Activated T-cell treated with anti-CD3 and anti-CD28 coated beads for 4 hours (primary cell): ENCODE measurements at places on chromosomes 3 and 15.

DNA sequence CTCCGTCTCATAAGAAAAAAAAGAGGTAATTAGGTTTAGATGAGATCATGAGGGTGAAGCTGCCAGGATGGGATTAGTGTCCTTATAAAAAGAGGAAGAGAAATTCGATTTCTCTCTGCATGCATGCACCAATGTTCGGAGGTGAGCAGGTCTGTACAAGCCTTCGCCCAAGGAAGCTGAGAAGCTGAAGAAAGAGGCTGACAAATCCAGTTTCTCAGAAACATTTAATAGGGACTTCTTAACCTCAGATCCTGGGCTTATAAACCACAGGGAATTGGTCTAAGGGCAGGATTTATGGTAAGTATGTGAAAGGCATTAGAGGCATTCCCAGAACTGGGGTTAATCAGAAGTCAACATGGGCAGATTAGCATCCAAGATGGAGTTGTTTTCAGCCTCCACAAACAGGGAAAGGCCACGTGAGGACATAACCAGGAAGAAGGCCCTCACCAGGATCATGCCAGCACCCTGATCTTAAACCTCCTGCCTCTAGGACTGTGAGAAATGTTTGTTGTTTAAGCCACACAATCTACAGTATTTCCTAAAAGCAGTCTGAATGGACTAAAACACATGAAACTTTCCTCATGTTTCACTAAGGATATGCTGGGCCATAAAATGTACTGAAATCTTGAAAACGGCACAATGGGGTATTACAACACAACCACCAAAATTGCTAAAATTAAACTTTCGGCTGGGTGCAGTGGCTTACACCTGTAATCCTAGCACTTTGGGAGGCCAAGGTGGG lies 11.3 kb downstream of the SHISA5 start:
- no peak for DNase-seq

DNA sequence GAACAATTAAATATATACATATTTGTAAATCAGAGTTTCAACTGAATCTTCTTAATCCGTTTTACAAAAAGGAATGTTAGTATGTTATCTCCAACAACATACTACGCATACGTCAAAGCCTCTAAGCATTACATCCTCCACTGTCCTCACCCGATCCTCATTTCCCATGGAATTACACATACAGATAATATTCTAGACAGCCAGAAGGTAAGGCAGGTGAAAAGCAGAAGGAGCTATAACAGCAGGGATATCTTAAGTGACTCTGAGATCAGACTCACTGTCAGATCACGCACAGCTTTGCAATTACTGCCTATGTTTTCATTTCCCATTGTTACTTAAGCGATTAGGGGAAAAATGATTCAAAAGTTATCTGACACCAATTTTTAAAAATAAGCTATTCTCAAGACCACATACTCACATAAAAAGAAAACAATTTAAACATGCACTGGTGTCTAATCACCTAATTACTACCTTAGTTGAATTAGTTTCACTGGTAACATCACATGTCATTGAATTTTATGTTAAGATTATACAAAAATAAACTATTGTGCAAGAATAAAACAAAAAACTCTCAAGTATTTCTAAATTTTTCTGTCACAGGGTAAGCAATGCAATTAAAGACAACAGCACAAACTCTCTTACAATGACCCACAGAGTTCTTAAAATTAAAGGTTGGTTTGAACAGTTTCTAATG lies 92.8 kb downstream of the TBL1XR1 start:
- no peak for DNase-seq

DNA sequence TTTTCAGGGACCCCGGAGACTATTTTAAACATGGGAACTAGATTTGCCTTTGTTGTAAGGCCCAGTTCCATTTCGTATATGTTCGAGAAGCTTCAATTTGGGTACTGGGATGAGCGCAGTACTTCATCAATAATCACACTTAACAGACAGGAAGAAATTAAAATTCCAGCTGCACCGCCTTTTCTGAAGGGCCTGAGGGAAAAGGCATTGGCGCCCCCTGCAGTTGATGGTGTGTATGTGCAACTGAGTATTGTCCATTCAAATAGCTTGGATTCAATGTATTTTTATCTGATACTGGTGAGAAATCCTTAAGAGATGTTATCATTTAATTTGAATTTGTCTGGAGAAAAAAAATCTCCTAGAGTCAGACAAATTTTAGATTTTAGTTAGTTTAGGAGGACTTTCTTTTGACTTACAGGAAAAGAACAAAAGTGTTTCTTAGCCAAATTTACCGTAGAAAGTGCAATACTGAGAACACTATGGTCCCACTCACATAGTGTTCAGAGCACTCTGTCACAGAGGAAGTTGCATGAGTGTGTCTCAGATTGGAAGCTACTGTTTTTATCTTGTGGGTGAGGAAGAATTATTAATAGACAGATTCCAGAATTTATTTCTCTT lies 5.4 kb upstream of the ALDH1A2 start:
- no peak for DNase-seq

GRCh38 chr3:2130726-2131125 lies 32.1 kb downstream of the CNTN4 start:
- DNase-seq = no peak

- DNase-seq = no peak
These were observed 10.5 kb upstream of the TXNRD3 start for GRCh38 chr3:126665221-126665936.

DNA sequence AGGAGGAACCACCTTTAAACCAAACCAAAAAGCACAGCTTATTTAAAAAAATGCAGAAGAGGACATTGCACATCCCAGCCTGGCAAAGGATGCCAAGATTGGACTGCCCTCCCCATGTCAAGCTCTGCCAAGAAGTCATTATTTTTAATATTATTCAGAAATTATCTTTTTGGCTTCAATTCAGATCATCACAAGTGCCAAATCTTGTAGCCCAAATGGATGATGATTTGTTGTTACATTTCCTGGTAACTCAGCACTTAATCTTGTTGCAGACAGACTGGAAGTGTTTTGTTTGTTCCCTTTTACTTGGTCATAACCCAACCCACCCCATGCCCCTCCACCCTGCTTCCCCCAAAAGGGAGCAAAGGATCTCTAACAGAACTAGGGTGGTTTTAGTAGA lies 28.1 kb upstream of the LXN start:
- DNase-seq = no peak

DNA sequence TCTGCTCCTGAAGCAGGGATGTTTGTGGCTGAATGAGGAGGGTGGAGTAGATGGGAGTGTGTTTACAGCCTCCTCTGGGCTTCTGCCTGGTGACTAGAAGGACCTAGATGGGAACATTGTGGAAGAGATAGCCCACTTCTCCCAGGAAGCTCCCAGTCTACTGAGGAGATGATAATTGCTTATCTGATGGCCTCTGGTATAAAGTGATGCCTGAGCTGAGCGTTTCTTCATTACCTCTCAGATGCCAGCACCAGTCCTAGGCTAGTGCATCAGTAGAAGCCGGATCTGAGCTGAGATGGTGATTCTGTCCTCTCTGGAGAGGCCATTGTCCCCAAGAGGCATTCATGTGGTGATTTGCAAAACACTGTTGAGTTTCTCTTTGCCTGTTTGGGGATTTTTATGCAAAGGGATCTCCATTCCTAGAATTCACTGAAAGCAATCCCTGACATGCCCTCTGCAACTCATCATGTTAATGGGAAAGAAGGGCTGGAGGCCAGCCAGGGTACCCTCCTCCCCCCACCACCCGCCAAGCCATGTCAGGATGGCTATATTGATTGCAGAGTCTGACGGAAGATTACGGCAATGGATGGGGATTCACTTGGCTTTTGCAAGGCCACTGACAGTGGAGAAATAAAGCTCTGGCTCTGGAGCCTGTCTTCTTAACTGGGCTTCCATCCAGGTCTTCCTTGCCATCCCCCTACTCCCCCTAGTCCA lies 166.4 kb upstream of the ROPN1 start:
- no peak for DNase-seq

DNA sequence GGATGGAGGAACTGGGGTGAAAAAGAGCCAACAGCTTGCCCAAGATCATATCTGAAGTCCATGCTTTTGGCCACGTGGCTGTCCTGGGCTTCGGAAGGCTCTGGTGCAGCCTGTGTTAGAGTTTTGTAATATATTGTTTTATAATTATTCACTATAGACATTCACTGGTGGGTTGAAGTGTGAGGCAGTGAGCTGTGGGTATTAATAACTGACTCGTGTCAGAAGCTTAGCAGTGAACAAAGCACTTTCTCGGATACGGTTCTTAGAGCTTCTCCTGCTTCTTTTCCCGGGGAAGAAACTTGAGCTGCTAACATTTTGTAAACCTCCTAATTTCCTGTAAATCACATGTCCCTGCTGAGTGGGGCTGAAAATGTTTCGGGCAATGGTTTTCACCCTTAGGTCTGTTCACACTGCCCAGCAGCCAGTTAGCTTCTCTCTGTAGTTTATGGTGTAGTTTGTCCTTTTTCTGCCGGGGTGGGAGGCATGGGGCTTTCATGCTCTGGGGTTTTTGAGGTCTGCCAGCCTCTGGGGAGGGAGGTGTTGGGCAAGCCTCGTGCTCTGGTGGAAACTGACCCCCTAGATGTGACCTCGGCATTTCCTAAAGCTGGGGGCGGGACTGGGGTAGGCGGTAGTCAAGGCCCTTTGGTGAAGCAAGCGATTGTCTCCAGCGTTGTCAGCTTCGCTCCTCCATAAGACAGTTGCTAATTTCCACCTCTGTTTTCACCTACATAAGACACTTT lies 1.7 kb downstream of the MRAS start:
- no peak for DNase-seq

DNA sequence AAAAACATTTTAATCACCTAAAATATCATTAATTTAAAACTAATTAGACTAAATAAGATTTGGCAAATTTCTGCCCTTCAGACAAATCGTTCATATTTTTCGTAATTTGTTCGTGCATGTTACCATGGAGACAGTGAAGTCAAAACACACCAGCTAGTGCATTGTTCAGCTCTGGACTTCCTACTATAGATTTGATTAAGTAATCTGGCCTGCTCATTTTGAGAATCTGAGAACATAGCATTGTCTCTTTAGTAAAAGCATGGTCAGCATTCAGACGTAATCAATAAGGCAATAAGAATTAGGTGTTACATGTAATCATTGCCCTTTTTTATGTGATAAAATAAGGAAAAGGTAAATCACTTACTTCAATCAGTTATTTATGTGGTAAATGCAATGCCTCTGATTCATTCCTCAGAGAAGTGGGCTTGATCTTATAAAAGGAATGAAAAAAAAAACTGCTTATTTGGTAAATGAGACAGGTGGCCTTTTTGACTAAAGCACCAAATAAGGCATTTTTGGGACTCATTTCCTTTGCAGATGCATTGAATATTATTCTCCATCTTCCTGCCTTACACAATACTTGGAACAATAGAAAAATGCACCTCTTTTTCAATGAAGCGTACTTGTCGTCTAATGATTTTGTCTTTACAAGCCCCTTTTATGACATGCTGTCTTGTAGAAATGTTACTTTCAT lies 84.5 kb upstream of the FNDC3B start:
- DNase-seq = no peak

- DNase-seq = no peak
These were observed 34.7 kb upstream of the TUBGCP5 start for GRCh38 chr15:23073890-23074646.

GRCh38 chr3:125310623-125311081 lies 64.5 kb downstream of the ZNF148 start:
- DNase-seq = peak; percentile 24

GRCh38 chr3:155560594-155560993 lies 184.3 kb downstream of the PLCH1 start:
- DNase-seq = no peak

GRCh38 chr3:141412936-141413354 lies 44.6 kb downstream of the ZBTB38 start:
- no peak for DNase-seq

DNA sequence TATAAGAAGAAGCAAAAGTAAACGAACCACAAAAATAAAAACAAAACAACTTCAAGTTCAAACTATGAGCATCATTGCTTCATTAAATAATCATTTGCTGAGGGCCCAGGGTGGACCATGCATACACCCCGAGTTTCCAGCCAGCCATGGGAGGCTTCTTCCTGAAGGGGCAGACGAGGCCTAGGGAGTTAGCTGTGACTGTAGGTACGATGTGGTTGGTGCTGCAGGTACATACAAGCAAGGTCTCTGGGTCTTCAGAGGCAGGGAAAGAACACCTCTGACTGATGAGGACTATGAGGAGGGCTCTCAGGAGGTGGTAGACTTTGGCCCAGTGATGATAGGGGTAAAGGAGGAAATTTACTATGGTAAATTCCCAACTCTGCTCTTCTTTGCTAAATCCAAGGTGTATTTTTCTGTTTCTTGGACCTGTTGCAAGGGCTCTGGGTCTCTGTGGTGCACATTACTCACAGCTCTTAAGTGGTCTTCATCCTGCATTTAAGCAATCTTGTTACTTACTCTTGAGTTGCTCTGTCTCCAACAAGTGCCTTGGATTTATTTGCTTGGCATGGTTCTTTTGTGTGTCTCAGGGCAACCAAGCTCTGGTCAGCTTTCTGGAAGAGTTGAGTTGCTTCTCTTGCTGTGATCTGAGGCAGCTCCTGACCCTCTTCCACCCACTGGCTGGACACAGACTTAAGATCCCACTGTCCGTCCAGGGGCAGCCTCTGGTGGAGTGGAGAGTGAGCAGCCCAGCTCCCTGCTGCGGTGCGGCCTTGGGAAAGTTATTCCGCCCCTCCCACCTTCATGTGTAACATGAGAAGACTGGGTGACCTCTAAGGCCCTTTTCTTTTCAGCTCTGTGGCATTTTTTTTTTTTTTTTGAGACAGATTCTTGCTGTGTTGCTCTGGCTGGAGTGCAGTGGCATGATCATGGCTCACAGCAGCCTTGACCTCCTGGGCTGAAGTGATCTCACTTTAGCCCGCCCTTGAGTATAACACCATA lies 56.1 kb upstream of the KIF23 start:
- no peak for DNase-seq
